ENCODE measurements at places on chromosomes 7 and 10. TPM values are rescaled to one million over a fixed set of nuclear protein-coding genes. Genes with fewer than 3 reads are reported as not detected.

- no peak for DNase-seq
Measured at GRCh38 chr7:80530136-80530535, 18.3 kb upstream of the GNAT3 start.

The FAM221A gene
- 29.0 TPM for polyA plus RNA-seq

The PAX4 gene
- not detected for polyA plus RNA-seq

- no peak for DNase-seq
Measured at GRCh38 chr7:88062238-88062637, 128.2 kb downstream of the ADAM22 start.

The TMEM213 gene
- polyA plus RNA-seq: 52.3 TPM
